Esophagus squamous epithelium (tissue), 5 donors: ENCODE measurements at places on chromosomes 11 and 22.
A peak's percentile ranks its signal among the peaks of the same experiment; 100 is the strongest.

DNA sequence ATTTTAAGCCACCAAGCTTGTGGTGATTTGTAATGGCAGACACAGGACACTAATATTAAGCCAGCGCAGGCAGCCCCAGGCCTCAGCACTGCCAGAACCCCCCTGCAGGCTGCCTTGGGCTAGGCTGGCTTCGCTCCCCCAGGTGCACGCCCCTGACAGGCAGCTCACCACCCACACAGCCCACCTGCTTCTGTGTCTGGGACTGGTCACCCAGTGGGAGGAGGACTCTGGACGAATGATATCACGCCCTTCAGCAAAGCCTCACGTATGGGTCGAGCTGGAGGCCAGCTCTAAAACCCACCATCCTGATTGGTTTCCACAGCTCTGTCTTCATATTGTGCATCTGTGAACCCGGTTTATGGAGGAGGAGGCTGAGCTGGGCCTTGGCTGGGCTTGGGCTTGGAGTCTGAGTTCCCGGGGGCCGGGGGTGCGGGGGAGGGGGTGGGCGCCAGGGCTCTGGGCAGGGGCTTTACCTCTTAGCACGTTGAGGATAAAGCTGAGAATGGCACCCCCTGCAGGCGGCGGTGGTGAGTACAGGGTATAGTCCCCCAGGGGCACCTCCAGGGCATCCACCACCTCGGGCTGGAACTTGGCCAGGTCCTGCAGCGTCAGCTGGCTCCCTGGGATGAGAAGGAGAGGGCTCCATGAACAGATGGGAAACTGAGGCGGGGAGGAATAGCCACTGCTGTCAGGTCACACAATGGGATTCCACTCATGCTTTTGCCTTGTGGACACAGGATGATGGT is 13.8 kb downstream of the GGT5 start:
- no peak for DNase-seq

- no peak for DNase-seq
These were observed 113.4 kb downstream of the ZBTB16 start for GRCh38 chr11:114172871-114173444.

DNA sequence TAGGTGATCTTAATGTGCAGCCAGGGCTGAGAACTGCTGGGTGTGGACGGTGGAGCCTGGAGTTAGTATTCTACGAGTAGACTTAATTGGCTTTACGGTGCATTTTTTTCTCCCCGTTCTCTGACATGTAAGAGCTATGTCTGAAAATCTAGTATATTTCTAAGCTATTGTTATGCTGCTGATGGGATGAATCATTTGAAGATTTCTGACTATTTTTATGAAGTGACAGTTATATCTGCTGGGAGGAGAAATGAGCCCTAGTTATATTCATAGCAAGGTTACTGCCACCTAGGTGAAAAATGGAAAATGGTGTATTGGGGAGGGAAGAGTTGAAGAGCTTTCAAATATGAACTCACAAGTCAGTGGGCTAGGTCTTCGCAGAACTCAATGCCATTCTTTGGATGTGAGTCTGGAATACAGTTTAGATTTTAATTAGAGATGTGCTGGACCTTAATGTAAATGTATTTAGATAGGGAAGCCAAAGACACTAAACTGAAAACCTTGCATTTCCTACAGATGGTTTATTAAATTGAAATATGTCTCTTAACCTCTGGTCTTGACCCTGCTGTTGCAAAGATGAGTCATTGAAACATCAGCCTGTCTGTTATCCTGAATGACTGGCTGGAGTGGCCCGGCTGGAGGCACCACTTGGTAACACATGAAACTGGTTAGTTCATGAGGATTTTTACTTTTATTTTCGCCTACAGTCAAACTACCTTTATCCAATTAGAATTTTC is 293.7 kb downstream of the DDX10 start:
- no peak for DNase-seq

DNA sequence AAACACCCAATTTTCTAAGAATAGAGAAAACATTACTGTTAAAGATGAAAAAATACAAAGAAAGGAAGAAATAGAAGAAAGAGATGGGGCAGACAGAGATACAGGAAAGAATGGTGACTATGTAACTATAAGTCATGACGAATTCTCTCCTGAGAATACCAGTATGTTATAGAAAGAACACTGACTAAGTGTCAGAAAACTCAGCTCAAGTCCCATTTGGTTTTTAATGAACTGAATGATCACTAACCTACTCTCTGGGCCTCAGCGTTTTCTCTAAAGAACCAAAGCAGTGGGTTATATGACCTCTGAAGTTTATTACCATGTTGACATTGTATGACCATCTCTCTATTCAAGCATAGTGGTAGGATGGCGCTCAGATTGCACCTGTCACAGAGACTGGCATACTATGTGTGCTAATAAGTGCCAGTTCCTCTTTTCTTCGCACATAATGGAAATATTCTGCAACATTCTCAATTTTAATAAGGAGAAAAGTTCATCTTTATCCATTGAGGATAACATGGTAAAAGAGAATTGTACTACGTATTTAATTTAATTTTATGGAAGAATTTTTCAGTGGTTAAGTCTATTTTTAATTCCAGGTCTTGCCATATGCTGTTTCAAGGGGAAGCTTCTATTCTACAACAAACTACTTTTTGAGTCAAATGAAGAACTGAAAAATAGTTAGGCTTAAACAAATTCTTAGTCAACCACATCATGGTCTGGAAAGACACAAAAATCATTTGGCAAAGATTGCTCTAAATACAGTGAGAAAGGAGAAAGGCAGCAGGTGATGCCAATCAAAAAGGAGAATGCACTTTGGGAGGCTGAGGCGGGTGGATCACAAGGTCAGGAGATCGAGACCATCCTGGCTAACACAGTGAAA is 25.0 kb upstream of the EED start:
- DNase-seq, result no peak

- no peak for DNase-seq
These were observed 371.2 kb upstream of the B3GAT1 start for GRCh38 chr11:134783234-134783633.

- no peak for DNase-seq
These were observed 30.6 kb upstream of the TSKU start for GRCh38 chr11:76752321-76753143.

GRCh38 chr11:45899448-45900174 is 7.5 kb downstream of the FREY1 start:
- DNase-seq, result no peak

- DNase-seq, result no peak
These were observed 8.3 kb downstream of the IGF2 start for GRCh38 chr11:2130881-2131352.

DNA sequence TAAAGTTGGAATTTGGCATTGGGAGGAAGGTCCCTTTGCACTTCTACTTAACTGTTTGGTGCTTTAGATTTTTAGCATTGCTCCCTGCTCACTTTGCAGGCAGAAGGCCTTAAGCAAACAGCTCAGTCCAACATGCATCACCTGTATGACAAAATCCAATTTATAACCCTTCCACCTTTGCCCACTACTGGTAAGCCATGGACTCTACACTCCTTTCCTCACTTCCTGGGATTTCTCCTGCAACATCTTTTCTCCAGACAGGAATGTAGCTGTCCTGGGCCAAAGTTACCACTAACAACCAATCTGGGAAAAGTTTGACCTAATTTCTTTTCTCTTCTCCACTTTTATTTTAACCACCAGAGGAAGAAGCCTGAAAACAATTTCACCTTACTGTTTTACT is 1.8 kb upstream of the OR2D2 start:
- no peak for DNase-seq

DNA sequence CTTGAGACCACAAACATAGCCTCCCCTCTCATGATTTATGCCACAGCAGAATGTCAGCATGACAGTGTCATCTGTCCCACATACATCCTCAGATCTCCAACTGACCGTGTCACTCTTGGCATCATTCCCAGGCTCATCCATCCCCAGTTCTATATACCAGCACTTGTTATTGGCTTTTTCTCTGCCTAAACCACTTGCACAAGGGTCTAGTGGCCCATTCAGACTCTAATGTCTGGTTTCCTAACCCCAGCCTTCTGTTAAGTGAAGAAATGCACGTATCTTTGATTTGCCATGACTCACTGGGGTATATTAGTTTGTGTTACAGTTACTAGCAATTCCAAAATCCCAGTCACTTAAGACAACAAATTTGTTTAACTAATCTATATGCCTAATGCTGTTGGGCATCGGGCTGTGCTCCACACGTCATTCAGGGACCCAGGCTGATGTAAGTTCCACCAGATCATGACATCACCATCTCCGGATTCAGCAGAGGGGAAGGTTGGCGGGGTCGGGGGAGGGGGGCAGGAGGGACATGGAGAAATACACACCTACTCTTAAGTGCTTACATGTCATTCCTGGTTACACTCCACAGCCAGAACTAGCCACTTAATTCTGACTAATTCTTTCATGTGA is 517.4 kb downstream of the BUD13 start:
- no peak for DNase-seq

GRCh38 chr11:75100314-75100713 is 3.6 kb upstream of the OR2AT4 start:
- no peak for DNase-seq

GRCh38 chr11:35257281-35257680 is 118.3 kb downstream of the CD44 start:
- DNase-seq, result no peak

DNA sequence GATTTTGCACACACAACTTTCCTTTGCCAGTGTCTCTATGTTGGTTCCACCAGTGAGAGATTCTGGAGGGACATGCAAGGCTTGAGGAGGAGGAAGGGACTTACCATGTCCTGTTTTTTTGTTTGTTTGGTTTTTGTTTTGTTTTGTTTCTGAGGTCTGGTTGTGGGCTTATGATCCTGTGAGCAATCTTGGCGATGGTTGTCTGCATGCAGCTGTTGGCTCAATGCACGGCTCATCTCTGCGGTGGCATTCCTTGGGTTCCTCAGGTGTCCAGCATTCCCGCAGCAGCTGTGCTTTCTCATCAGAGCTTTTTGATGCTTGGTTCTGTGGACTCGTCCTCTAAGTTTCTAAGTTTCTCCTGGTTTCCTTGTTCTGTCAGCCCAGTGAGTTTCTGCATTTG is 4.8 kb upstream of the NNMT start:
- no peak for DNase-seq

DNA sequence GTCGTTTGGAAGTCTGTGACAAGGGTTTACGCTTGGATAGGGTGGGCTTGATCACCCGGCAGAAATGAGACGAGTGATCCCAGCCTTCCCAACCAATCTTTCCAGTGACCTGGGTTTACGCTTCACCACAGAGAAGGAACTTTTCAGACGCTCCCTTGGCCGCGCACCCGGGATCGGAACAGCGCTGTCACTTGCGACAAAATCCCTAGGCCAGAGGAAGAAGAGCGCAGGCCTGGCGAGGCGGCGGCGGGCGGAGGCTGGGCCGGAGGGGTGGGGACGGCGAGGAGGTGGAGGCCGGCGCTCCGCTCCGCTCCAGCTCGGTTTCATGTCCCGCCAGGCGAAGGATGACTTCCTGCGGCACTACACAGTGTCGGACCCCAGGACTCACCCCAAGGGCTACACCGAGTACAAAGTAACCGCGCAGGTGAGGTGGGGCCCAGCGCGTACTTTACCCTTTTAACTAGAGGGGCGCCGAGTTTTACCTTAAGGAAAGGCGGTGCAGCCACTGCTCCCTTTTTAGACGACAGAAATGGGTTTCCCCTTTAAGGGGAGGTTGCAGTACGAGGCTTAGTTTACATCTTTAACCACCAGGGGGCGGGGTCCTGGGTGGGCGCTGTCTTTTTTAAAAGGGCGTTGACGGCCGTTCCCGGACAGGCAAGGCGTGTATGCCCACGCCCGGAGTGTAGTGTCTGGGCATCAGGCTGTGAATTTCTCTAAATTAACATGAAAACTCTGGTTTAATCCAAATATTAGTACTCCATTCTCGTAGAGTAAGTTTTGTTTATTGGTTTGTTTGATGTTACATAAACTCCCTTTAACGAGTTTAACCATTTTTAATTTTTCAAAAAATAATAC is at the start of gene SNX15:
TSS of gene SNX15 (plus strand) at position 227 of the 855 bp plus-strand sequence. CDS start at position 326, 99 bp downstream.
- peak; percentile 77 for DNase-seq

DNA sequence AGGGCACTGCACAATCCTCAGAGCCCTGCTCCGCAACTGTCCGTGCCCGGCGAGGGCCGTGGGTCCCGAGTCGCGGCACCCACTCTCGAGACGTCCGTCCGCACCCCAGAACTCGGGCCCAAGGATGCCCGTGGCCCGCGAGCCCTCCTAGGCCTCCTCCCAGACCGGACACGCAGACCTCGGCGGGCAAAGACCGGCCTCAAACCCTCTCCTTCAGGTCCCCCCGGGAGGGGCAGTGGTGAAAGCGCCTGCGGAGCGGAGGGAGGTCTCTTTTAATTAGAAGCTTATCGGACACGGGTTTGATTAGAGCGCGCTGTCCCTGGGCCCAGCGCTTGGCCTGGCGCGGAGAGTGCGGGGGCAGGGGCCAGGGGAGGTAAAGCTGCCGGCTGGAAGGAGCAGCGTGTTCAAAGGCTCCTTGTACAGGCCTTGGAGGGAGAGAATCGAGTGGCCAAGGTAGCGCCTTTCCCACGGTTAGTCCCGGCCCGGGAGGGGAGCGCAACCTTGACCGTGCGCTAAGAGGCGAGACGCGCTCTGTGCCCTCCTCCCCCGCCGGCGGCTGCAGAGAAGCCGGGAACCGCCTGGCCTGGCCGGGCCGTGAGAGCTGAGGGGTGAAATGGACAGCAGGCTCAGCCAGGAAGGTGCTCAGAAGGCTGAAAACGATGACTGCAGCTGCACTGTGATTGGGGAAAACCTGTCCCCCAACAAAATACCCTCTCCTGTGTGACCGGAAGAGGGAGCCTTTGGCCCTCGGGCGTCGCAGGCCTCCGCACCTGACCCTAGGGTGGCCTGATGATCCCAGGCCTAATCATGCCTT is 4.6 kb downstream of the WT1 start:
- DNase-seq, result no peak

DNA sequence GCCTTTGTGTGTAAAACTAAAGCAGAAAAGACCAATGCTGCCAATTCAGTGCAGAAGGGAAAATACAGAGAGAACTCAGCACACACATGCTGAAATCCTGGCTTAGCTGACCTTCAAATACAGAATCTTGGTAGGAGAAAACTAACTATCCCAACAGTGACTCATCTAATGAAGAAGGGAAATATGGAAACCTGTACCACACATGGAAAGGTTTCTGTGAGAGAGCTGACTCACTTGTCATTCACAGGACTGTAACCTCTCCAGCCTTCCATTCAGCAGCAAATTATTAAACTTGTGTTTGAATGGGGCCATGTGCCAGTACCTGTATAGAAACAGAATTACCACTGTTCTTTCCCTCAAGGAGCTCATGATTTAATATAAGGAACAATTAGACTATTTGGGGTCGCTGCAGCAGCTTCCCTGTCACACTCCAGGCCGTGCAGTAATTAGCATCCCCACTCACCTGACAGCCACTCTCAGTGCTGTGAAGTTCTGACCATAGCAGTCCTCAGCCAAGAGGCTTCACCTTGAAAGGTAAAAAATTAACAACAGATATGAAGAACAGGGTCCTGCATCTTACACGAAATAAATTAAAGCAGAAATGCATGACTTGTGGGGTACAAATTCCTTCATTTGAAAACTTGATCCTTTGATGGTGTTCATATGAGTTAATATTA is 53.9 kb downstream of the MSANTD4 start:
- no peak for DNase-seq

GRCh38 chr22:41447435-41448188 is 1.0 kb upstream of the TOB2 start:
- no peak for DNase-seq

GRCh38 chr11:62010935-62011528 is 43.6 kb upstream of the FTH1 start:
- no peak for DNase-seq

- no peak for DNase-seq
These were observed 14.8 kb downstream of the CD3E start for GRCh38 chr11:118319337-118319707.
